ENCODE measurements at places on chromosomes 16 and 17.

- DNase-seq = no peak
Observed at GRCh38 chr16:86495756-86496261, 14.5 kb upstream of the FOXF1 start.

DNA sequence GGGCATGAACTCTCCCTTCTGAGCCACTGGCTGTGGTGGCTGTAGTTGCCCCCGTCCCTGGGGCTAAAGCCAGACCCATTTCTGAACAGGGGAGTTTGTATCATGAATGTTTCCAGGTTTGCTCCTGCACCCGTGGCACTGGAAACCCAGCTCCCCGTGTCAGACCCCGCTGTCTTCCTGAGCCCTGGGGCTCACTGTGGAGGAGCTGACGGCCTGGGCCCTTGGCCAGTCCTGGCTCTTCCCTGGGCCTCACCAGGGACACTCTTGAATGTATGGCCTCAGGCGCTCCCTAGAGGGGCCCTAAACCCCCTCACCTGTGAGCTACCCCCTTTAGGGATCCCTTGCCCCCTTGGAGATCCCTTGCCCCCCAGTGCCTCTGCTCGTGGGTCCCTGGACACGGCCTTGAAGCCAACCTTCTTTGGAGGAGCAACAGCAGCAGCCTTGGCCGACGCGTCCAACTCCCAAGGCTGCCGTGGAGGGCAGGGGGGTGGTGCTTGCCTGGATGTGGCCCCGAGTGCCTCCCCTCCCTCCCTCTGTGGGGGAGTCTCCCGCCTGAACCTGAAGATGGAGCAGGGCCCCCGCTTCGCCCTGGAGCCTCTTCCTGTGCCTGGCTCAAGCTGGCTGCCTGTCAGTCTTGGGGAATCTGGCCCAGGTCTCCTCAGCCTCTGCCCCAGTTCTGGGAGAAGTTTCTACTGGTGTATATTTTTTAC, 15.9 kb downstream of the CASKIN2 start:
- DNase-seq = peak; percentile 36

- DNase-seq = peak; percentile 63
Observed at GRCh38 chr16:75074920-75075687, 41.5 kb downstream of the LDHD start.

DNA sequence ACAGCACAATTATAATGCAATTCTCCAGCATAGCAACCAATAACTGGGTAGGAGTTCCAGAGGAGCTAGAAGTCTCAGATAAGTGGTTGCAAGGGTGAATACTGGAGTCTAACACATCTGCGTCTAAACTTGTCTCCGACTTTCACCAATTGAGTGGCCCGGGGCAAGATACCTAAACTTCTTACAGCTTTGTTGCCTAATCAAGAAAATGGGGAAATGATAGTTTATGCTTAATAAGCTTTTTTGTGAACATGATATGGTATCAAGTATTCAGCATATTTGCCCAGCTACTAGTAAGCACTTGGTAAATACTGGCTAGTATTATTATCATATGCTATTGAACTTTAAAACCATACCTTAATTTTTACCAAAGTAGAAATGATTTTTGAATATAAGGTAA, 183.5 kb downstream of the KCNJ2 start:
- no peak for DNase-seq

Measured in femur (tissue), 1 donor.